ENCODE measurements at places on chromosomes 3 and 15.

DNA sequence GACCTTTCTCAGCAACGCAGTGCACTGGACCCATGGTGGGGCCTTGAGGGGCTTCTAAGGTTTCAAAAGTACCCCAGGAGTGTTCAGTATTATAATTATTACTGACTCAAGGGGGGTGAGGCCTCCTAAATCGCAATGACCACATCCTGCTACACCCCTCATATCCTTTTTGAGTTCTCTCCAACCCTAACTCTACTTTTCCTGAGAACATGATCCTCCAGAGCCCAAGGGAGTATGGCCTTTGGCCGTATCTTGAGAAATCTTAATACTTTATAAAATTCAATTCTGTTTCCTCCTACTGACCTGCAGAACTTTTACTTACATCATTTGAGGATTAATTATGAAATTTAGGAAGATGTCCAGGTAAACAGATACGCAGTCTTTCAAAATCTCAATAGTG is 30.4 kb upstream of the RARRES1 start:
- no peak for DNase-seq

DNA sequence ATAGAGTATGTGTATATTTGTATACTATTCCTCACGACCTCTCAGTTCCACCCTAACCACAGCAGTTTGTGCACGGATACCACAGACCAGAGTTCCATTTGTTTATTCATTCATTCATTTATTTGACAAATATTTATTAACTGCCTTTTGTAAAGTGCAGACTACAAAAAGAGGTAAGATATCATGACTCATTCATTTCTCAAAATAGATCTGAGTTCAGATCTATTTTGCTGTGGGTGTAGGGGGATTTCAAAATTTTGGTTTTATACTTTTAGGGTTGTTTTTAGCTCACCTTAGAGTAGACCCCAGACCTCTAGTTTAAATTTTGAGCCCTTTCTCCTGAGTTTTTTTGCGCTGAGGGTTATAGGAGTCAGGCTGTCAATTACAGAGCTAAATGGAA is 76.1 kb upstream of the LRRFIP2 start:
- no peak for DNase-seq

- DNase-seq = no peak
Measured at GRCh38 chr15:101123222-101123910, 128.5 kb downstream of the CHSY1 start.

DNA sequence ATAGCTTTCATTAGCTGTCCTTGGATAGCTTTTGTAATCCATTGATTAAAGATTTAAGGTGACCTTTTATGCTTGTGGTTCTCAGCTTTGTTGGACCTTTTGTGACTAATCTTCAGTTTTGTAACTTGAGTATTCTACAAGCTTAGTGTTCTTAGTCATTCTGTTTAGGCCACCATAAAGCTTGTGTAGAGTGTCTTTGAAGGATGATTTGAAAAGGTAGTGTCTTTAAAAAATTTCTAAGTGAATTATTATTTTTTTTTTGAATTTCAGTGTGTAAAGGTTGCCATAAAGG is 7.5 kb downstream of the MORF4L1 start:
- no peak for DNase-seq

GRCh38 chr15:56672721-56673120 is 60.6 kb downstream of the ZNF280D start:
- no peak for DNase-seq

DNA sequence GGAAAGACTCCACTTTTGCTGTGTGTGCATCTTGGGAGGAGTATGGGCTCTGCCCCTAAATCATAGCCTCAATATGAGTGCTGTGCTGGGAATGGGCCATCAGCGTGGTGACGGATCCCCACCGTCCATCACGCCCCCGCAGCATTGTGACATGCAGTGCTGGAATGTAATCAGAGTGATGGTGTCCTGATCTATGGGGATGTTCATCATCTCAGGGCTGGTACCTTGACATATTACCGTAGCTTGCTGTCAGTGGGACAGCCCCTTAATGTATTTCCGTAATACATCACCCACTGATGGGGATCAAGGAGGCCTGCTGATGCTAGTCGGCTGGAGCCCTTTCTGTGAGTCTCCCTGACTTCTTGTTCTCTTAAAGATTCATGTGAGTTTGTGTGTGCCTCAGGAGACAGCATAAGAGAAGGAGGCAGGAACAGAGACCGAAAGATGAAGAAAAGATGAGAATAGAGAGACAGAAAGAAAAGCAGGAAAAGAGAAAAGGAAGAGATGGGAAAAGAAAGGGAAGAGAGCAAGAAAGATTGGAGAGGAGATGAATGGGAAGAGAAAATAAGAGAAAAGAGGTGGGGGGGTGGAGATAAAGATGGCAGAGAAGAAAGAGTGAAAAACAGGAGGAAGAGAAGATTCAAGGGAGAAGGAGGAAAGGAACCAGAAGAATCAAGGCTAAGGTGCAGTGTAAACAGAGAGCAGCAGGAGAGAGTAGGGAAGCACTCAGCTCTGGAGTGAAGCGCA is 183.7 kb downstream of the RPLP1 start:
- no peak for DNase-seq

DNA sequence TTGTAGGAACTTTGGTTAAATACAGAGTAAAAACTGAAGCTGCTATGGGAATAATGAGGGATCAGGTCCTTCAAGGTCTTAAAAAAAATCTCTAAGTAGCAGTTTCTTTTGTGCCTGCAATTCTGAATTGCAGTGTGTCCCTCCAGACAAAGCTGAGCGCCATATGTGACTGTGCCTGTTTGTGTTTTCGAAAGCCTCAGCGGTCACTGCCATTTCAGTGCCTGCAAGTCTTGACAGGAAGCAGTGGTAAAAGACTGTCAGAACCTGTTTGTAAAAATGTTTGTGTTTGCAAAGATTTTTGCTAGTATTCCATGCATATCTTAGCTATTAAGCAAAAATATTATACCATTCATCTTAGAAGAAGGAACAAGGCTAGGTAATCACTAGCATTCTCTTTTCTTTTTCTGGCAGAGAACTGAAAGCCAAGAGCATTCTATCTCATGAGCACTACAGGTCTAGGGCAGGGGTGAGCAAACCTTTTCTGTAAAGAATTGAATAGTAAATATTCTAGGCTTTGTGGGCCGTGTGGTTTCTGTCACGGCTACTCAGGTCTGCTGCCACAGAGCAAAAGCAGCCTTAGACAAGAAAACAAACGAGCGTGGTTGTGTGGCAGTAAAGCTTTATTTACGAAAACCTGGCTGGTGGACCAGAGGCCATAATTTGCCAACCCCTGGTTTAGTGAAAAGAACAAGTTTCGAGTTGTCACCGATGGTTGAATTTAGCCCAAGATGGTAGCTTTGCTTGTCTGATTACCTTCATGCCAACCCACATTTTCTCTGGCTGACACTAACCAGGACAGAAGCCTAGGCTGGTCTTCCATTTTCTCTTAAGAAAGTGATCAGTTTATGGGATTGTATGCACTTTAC is 134.4 kb downstream of the CACNA1D start:
- no peak for DNase-seq

GRCh38 chr3:122102191-122102935 is 47.2 kb downstream of the CD86 start:
- no peak for DNase-seq

- DNase-seq = no peak
Measured at GRCh38 chr3:106840319-106840718, 536.9 kb upstream of the CCDC54 start.

- DNase-seq = peak; percentile 62
Measured at GRCh38 chr3:113838631-113839209, at the start of gene GRAMD1C. TSS of gene GRAMD1C (plus strand) at chr3:113838788. CDS start at chr3:113838910, 122 bp downstream.

- DNase-seq = no peak
Measured at GRCh38 chr3:33364531-33365128, 75.6 kb downstream of the UBP1 start.

- DNase-seq = no peak
Measured at GRCh38 chr3:17065881-17066280, 181.1 kb downstream of the PLCL2 start.

DNA sequence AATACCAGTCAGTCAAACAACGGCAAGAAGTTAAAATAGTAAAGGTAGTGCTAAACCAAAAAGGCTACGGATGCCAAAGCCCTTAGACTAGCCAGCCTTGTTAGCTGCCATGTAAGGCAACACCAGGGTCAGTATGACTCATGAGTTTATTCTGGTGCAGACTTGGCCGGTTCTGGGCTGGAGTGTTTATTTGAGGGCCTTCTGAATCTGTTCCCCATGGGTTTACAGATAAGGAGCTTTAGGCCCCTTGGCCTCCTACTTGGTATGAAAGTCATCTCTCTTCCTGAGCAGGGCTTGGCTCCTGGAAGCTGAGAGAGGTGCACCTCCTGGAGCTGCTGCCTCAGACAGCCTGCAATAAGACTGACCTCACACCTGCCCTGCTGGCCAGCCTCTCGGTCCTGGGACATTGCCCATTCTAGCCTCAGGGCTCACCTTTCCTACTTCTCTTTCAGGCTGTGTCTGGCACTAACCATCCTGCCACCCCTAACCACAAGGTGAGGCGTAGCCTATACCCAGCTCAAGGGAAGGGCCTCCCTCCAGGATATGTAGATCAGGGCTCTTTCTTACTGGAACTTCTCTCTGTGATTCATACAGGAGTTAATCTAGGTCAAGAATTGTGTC is 10.4 kb upstream of the RTP1 start:
- DNase-seq = no peak

DNA sequence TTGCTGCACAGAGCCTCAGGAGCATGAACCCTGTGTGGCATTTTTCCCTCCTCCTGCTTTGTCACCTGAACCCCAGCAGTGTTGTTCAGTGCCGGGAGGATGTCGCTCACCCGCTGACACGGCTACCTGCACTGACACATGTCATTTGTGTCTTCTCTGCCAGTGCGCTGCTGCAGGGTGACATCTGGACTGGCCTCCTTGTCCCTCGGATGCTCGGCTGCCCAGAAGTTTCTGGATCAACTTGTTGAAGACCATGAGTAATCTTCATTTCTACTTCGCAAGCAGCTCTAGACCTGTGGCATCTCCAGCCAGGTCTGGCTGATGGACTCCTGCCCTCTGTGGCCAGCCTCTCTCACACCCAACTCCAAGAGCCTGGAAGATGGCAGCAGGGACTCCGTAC is 311.1 kb upstream of the C2CD4B start:
- no peak for DNase-seq

DNA sequence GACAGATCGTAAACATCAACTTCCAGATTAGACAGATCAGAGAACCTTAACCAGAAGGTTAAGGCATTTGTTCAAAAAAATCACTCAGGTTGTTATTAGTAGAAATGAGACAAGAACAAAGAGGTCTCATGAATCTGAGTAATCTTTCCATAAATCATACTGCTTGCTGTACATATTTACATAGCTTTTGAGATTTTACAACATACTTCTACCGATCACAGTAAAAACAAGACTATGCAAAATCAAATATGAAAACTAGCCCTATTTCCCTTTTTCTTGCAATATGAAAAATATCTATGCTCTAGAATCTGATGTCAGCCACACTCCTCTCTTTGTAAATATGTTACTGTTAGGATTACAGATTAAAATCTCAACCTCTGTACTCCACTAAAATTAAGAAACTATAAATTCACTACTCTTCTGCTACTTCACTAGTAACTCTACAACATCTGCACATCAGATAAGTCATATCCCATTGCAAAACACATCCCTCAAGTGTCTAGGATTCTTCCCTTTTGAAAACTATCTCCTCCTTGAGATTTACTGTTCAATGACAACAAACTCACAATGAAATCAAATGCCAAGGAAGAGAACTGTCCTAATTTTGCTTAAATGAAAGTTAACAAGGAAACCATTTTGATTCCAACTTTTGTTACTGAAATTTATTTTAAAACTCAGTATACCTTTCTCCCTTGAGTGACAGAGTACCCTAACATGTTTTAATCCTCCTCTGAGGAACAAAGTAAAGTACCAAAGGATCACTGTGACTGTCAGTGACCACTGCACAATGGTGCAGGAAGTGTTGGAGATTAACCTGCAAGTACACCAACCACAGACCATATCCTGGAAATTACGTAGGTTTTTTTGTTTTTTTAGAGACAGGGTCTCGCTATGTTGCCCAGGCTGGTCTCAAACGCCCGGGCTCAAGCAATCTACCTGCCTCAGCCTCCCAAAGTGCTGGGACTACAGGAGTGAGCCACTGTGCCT is 12.8 kb downstream of the DCUN1D1 start:
- DNase-seq = no peak

GRCh38 chr15:100103828-100104227 is 237.9 kb downstream of the ADAMTS17 start:
- DNase-seq = no peak

DNA sequence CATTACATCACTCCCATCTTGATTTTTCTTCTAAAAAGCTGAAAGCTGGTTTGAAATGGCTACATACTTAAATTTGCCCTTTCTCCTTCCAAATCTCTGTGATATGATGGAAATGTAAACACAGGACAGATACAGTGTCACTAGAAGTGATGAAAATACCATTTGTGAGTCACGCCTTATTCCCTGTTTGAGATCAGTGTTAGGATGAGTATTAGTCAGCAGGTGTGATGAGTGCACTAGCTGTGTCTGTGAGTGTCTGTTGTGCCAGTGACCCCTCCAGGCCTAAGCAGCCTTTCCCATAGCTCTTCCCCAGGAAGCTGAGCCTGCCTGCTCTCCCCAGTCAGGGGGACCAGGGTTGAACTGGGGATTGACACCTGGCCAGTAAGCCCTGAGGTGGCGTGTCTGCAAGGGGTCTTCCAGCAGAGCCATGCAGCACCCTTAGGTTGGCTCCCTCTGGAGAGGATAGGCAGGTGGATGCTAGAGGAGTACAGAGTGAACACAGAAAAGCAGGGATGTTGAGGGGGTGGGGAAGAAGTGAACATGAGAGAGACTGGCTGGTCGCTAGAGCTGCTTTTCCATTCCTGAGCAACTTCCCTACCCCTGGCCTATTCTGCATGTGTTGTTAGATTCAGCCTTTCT is 92.0 kb downstream of the PDE8A start:
- no peak for DNase-seq

DNA sequence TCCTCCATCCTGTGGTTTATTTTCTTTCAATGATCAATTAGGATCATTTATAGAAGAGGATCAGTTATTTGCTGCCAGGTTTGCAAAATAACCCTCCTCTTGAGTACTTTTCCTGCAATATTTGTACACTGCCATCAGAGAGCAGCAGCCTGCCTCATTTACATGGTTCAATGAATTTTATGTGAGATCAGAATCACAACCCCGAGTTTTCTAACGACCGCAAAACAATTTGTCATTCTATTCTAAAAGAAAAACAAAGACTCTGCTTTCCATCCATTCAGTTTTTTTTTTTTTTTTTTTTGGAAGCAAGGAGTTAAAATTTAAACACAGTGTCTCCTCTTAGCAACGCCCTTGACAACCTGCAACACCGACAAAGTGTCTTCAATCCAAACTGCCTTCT is 146.9 kb downstream of the RAB11A start:
- no peak for DNase-seq

DNA sequence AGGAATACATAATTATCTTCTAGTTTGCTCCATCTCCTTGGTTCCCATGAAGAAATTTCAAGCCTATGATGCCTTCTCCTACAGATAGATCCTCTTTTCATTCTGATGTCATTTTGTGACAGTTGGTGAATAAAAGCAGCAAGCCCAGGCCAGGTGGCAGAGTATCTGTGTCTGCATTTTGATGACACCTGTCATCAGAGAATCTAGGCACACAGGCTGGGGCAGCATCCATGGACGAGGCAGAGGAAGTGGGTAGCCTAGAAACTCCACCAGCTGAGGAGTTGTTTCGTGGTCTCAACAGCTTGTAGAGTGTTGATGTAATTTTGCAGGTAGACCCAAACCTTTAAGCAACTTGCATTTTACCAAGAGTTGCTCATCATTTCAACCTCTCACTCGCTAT is 269.8 kb downstream of the FEZF2 start:
- DNase-seq = no peak

GRCh38 chr3:71421820-71422566 is 161.5 kb downstream of the FOXP1 start:
- no peak for DNase-seq

- DNase-seq = no peak
Measured at GRCh38 chr15:42994546-42994945, 74.0 kb upstream of the TTBK2 start.
